ENCODE measurements at places on chromosomes 2 and 18. TPM values are rescaled to one million over a fixed set of nuclear protein-coding genes. Genes with fewer than 3 reads are reported as not detected.

Gene IL1F10
- not detected for total RNA-seq

Gene GPR45
- not detected for total RNA-seq

Gene CYS1
- total RNA-seq = not detected

Gene CYP27C1
- total RNA-seq = not detected

Gene POTEC
- total RNA-seq = not detected

Gene RESP18
- not detected for total RNA-seq

Gene C2orf76
- 9.1 TPM for total RNA-seq

GRCh38 chr2:204135752-204136151 lies 199.2 kb downstream of the ICOS start:
- no peaks in the 10 kb centered on the region for H3K27me3 ChIP-seq
- no peaks in the 10 kb centered on the region for H3K4me1 ChIP-seq
- no peak for DNase-seq
- no peak overlapping the region for H3K27ac ChIP-seq
- H3K36me3 ChIP-seq = no peaks in the 10 kb centered on the region

DNA sequence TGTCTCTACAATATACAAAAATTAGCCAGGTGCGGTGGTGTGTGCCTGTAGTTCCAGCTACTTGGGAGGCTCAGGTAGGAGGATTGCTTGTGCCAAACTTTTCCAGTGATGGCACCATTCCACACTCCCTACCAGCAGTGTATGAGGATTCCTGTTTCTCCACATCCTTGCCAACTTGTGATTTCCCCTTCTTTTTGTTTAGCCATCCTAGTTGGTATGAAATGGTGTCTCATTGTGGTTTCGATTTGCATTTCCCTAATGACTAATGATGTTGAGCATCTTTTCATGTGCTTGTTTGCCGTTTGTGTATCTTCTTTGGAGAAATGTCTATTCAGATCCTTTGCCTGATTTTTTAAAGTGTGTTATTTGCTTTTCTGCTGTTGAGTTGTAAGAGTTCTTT lies 41.0 kb downstream of the EPB41L5 start:
- H3K36me3 ChIP-seq = no peaks in the 10 kb centered on the region
- H3K27ac ChIP-seq = no peak overlapping the region
- no peak for DNase-seq
- H3K27me3 ChIP-seq = no peaks in the 10 kb centered on the region
- H3K4me3 ChIP-seq = no peak overlapping the region

- H3K27me3 ChIP-seq = no peaks in the 10 kb centered on the region
- no peak overlapping the region for H3K27ac ChIP-seq
- no peak overlapping the region for H3K4me3 ChIP-seq
Observed at GRCh38 chr2:27798948-27799645, 27.6 kb downstream of the MRPL33 start.

GRCh38 chr18:46939337-46939963 lies 22.0 kb downstream of the KATNAL2 start:
- no peaks in the 10 kb centered on the region for H3K4me1 ChIP-seq
- no peak overlapping the region for H3K27ac ChIP-seq
- no peak overlapping the region for H3K4me3 ChIP-seq

DNA sequence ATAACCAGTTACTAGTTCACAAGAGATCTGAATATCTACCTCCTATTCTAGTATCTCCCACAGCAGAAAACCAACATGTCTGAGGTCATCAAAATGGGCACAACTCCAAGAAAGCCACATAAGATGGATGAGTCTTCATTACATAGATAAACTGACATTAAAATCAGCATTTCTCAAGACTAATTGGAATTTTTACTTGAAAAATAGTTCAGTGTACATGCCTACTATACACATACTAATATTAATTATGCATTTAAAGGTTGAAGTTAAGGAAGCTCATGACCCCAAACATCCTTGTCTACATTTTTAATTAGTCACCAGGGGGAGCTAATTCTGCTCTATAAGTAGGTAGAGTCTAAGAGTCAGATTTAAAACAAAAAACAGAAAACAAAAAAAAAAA lies 41.9 kb downstream of the ZNF521 start:
- no peaks in the 10 kb centered on the region for H3K36me3 ChIP-seq
- no peak for DNase-seq
- no peak overlapping the region for H3K4me3 ChIP-seq
- no peaks in the 10 kb centered on the region for H3K4me1 ChIP-seq
- H3K27ac ChIP-seq = no peak overlapping the region

DNA sequence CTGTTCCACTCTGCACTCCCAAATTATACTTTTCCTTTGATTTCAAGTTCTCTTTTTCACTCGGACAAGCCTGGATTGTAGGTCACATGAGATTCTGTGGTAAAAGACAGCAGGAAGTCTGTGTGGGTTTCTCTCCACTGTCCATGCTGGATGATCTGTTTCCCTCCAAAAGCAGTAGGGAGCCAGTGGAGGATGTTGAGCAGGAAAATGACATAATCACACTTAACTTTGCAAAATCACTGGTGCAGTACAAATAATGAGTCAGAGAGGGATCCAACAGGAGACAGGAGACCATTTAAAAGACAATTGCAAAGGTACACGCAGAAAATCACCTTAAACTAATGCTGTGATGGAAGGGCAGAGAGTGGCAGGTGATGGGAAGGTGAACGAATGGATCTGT lies 301.3 kb downstream of the ZNF407 start:
- H3K36me3 ChIP-seq = no peaks in the 10 kb centered on the region
- H3K4me1 ChIP-seq = no peaks in the 10 kb centered on the region
- no peak overlapping the region for H3K4me3 ChIP-seq
- H3K27ac ChIP-seq = no peak overlapping the region

DNA sequence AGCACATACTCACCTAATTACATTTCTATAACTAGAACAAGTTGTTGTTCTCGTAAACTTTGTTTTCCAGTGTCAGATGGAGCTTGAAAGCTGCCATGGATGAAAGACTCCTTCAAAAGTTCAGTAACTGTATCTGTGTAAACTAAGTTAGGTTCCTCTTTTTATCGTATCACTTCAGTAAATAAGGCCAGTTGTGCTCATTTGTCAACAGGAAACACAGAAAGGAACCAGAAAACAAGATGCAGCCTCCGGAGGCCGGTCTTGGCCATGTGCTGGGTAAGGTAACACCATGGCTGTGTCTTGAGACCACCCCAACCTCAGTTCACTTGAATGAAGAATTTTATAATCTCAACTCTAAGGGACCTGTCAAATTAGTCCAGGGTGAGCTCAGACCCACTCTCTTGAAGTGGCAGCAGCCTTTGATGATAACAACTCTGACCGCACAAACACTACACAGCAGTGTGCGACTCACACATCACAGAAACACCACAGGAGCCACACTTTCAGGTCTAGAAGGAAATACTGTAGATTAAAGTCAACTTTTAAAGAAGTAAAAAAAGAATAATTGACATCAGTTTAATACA lies 213.8 kb downstream of the AFF3 start:
- H3K36me3 ChIP-seq = no peaks in the 10 kb centered on the region
- H3K27me3 ChIP-seq = no peaks in the 10 kb centered on the region
- H3K4me1 ChIP-seq = no peaks in the 10 kb centered on the region
- no peak overlapping the region for H3K4me3 ChIP-seq
- no peak for DNase-seq

DNA sequence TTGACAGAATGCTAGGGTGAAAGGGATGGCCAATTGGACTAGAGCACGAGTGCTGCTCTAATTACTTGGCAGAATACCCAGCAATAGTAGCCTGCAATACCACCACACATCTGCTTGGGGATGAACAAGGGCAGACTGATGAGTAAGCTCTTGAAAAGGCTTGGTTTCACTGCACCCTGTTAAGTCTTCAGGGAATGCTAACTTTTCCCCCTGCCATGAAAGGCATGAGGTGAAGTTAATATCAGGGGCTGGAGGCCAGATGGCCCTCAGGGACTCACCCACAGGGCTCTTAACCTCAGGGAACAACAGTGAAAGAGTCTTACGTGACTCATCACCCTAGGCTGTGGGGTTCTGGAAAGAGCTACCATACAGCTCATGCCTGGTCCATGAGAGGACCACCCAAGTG lies 51.7 kb upstream of the MYL1 start:
- no peak overlapping the region for H3K4me3 ChIP-seq
- H3K4me1 ChIP-seq = no peaks in the 10 kb centered on the region
- H3K36me3 ChIP-seq = no peaks in the 10 kb centered on the region
- DNase-seq = no peak

- no peak overlapping the region for H3K27ac ChIP-seq
- H3K36me3 ChIP-seq = peaks cover 36% of the 10 kb centered on the region
- no peaks in the 10 kb centered on the region for H3K27me3 ChIP-seq
- no peaks in the 10 kb centered on the region for H3K4me1 ChIP-seq
- no peak for DNase-seq
- no peak overlapping the region for H3K4me3 ChIP-seq
Observed at GRCh38 chr2:112572005-112572404, 12.4 kb upstream of the CHCHD5 start.

DNA sequence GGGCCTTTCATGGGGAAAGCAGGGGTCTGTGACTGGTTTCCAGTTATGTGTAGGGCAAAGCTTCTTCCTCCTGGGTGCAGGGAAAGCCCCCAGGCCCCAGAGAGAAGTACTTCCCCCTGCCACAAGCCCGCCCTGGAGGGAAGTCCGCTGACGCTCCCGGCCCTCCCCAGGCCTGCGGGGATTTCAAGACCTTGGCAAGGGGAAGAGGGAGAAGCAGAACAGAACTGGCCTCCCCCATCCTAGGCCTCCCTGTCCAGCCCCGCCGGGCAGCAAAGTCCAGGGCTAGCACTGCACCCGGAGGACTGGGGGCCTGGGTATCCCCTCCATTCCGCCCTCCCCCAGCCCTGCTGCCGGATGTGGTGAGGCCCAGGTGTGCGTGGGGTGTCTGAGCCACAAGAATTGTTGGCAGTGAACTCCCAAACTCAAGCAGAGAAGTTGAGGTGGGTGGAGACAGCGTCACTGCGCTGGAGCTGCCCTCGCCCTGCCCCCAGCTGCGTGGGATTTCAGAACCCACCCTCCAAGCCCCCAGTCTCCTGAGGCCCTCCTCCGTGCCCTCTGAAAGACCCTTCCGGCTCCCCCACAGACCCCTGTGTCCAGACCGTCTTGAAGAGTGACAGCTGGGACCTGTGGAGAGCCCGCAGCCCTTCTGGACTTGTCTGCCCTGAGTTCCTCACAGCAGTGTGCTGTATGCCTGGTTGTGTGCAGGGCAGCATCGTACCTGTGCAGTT lies 1.1 kb upstream of the DUSP2 start:
- peak overlapping the region; percentile 99 for H3K27ac ChIP-seq
- H3K27me3 ChIP-seq = no peaks in the 10 kb centered on the region
- DNase-seq = peak; percentile 97
- H3K36me3 ChIP-seq = no peaks in the 10 kb centered on the region

DNA sequence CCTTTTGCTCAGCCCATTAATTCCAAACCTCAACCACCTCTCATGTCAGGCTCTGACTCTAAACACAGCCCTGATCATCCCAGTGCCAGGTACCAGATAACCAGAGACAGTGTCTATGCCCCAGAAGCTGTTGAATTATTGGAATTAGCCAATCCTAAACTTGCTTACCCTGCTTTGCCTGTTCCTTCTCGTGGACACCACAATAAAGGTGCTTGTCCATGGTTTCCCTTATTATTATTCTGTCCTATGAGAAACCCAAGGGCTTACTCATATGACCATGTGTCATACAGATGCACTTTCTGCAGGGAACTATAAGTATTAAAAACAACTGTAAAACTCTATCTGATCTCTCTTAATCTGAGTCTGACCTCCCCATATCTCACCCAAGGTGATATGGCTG lies 2193.8 kb upstream of the PIK3C3 start:
- no peak overlapping the region for H3K4me3 ChIP-seq
- no peak overlapping the region for H3K27ac ChIP-seq
- DNase-seq = no peak
- H3K36me3 ChIP-seq = no peaks in the 10 kb centered on the region
- no peaks in the 10 kb centered on the region for H3K27me3 ChIP-seq

DNA sequence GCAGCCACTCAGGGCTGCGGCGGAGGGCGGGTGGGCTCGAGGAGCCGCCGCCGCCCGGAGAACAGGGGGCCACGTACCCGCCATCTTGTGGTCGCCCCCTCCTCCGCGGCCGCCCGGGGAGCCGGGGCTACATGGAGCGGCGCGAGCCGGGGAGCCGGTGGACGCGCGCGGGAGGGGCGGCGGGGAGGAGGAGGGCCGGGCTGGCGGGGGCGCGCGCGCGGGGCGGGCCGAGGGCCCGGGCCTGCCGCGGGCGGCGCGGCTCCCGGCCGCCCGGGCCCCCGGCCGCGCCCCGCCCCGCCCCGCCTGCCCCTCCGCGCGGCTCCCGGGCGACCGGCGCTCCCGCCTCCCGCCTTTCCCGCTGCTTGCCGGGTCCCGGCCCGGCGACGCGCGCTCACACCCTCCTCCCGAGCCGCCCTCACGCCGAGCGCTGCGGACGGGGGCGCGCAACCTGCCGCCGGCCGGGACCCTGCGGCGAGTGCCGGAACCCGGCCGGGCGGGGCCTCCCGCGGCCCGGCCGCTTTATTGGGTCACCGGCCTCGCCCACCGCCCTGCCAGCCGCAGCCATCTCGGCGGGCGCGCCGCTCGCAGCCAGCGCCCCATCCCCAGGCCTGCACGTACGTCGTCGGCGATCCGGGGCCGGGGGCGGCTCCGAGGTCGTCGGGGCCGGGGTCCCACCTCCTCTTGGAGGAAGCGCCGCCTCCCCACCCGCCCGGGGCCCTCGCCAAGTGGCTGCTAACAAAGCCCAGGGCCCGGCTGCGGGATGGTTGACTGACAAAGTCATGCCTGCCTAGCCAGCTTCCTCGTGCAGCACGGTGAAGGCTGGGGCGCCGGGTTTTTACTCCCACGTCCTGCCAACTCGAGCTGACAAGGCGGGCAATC lies at the start of gene PPP4R1:
PPP4R1 (minus strand) TSS at position 159 of the 879 bp plus-strand sequence; CDS start at position 84, 75 bp downstream.
- H3K36me3 ChIP-seq = no peaks in the 10 kb centered on the region
- peak within 1 kb of the TSS; percentile 65 for H3K27ac ChIP-seq
- peak; percentile 33 for DNase-seq
- peaks cover 12% of the 10 kb centered on the region for H3K4me1 ChIP-seq

- H3K27ac ChIP-seq = no peak overlapping the region
- H3K4me1 ChIP-seq = peaks cover 12% of the 10 kb centered on the region
- H3K36me3 ChIP-seq = no peaks in the 10 kb centered on the region
- H3K4me3 ChIP-seq = no peak overlapping the region
- DNase-seq = no peak
Observed at GRCh38 chr2:241813644-241814392, 4.8 kb downstream of the NEU4 start.

DNA sequence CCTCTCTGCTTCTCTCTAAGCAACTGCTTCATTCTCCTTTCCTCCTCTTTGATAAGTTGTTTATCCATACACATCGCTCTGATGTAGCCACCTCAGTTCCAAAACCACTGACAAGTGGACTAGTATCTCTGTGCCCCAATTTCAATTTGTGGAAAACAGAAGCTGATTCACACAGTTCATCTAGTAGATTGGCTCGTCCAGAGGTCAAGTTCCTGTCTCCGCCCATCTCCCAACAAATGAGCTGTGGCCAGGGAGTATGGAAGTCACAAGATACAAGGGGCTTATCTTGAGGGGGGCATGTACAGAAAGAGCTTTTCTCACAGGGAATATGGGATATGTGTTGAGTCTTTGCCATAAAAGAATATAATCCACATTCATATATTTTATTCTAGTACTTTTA lies 17.7 kb upstream of the CHN1 start:
- no peak overlapping the region for H3K4me3 ChIP-seq
- DNase-seq = no peak
- no peaks in the 10 kb centered on the region for H3K4me1 ChIP-seq
- H3K36me3 ChIP-seq = no peaks in the 10 kb centered on the region
- H3K27me3 ChIP-seq = no peaks in the 10 kb centered on the region

Measured in naive thymus-derived CD4-positive, alpha-beta T cell (primary cell).